A549 (cell line): ENCODE measurements at places on chromosomes 6 and 20. TPM values are rescaled to one million over a fixed set of nuclear protein-coding genes. Genes with fewer than 3 reads are reported as not detected.

The C2 gene
- 0.22 to 0.41 TPM (median 0.36 TPM) in 3 replicates for polyA plus RNA-seq

The TUBB2B gene
- polyA plus RNA-seq, result 15.7 to 19.0 TPM (median 18.0 TPM) in 3 replicates

The TREML1 gene
- not detected in 3 replicates for polyA plus RNA-seq

The GPLD1 gene
- 1.2 to 1.6 TPM (median 1.3 TPM) in 3 replicates for polyA plus RNA-seq

The STMND1 gene
- polyA plus RNA-seq, result not detected in 3 replicates

The FRS3 gene
- polyA plus RNA-seq, result 1.7 to 2.0 TPM (median 2.0 TPM) in 3 replicates

The HLA-C gene
- 35.7 to 42.1 TPM (median 40.9 TPM) in 3 replicates for polyA plus RNA-seq

The MYBL2 gene
- 48.9 to 59.5 TPM (median 53.7 TPM) in 3 replicates for polyA plus RNA-seq

The MAVS gene
- polyA plus RNA-seq, result 28.4 to 31.0 TPM (median 29.1 TPM) in 3 replicates

The TNFRSF6B gene
- polyA plus RNA-seq, result 0.63 to 0.69 TPM (median 0.66 TPM) in 3 replicates

The ADGRB3 gene
- not detected in 3 replicates for polyA plus RNA-seq

The ADGRF4 gene
- 4.4 to 6.4 TPM (median 5.8 TPM) in 3 replicates for polyA plus RNA-seq

The PTP4A1 gene
- polyA plus RNA-seq, result 152 to 179 TPM (median 166 TPM) in 3 replicates

The FOXS1 gene
- 1.9 to 3.7 TPM (median 3.4 TPM) in 3 replicates for polyA plus RNA-seq

The GJA1 gene
- polyA plus RNA-seq, result 76.7 to 88.9 TPM (median 87.4 TPM) in 3 replicates

The PPP1R16B gene
- 0.14 to 0.31 TPM (median 0.29 TPM) in 3 replicates for polyA plus RNA-seq

The KCNQ5 gene
- 1.3 to 1.5 TPM (median 1.4 TPM) in 3 replicates for polyA plus RNA-seq

The MOG gene
- polyA plus RNA-seq, result not detected in 3 replicates

The AIG1 gene
- 27.7 to 29.5 TPM (median 29.1 TPM) in 3 replicates for polyA plus RNA-seq

The CYB5R4 gene
- 16.3 to 21.3 TPM (median 18.6 TPM) in 3 replicates for polyA plus RNA-seq

The GJA10 gene
- polyA plus RNA-seq, result not detected in 3 replicates

The KIAA0408 gene
- polyA plus RNA-seq, result 2.7 to 3.0 TPM (median 2.9 TPM) in 3 replicates

The TTLL9 gene
- polyA plus RNA-seq, result 0.04 to 0.24 TPM (median 0.15 TPM) in 3 replicates

The BTN1A1 gene
- not detected in 3 replicates for polyA plus RNA-seq

The AVP gene
- not detected in 3 replicates for polyA plus RNA-seq

The VIP gene
- polyA plus RNA-seq, result not detected in 3 replicates

The SIRPD gene
- polyA plus RNA-seq, result not detected in 3 replicates

The NNAT gene
- polyA plus RNA-seq, result not detected in 3 replicates

The SLC4A11 gene
- 6.5 to 14.0 TPM (median 10.7 TPM) in 3 replicates for polyA plus RNA-seq

The MATN4 gene
- 0.05 to 0.08 TPM (median 0.05 TPM) in 3 replicates for polyA plus RNA-seq

The RIMS4 gene
- 1.3 to 1.6 TPM (median 1.3 TPM) in 3 replicates for polyA plus RNA-seq

The BCKDHB gene
- 6.4 to 7.7 TPM (median 7.4 TPM) in 3 replicates for polyA plus RNA-seq

The LY6G6D gene
- not detected in 3 replicates for polyA plus RNA-seq

The HLA-DRB5 gene
- not detected in 3 replicates for polyA plus RNA-seq

The ULBP1 gene
- polyA plus RNA-seq, result 0.89 to 1.2 TPM (median 1.1 TPM) in 3 replicates

The SPATA2 gene
- polyA plus RNA-seq, result 4.7 to 5.1 TPM (median 4.7 TPM) in 3 replicates

The MCHR2 gene
- polyA plus RNA-seq, result not detected in 3 replicates

The PLCB4 gene
- polyA plus RNA-seq, result 17.1 to 21.4 TPM (median 21.2 TPM) in 3 replicates

The ENPP4 gene
- 0.55 to 0.65 TPM (median 0.58 TPM) in 3 replicates for polyA plus RNA-seq

The CNR1 gene
- 0.72 to 0.79 TPM (median 0.79 TPM) in 3 replicates for polyA plus RNA-seq

The C6orf132 gene
- 0.58 to 1.1 TPM (median 0.96 TPM) in 3 replicates for polyA plus RNA-seq
